ENCODE measurements at places on chromosomes 3 and 15.

GRCh38 chr3:194031867-194032635, 103.9 kb upstream of the HES1 start:
- DNase-seq: no peak

GRCh38 chr15:49235446-49236124, 65.5 kb downstream of the GALK2 start:
- DNase-seq: peak; percentile 71

GRCh38 chr3:67558426-67558825, 96.0 kb downstream of the SUCLG2 start:
- DNase-seq: no peak

GRCh38 chr3:177111541-177111949, 85.7 kb downstream of the TBL1XR1 start:
- no peak for DNase-seq

DNA sequence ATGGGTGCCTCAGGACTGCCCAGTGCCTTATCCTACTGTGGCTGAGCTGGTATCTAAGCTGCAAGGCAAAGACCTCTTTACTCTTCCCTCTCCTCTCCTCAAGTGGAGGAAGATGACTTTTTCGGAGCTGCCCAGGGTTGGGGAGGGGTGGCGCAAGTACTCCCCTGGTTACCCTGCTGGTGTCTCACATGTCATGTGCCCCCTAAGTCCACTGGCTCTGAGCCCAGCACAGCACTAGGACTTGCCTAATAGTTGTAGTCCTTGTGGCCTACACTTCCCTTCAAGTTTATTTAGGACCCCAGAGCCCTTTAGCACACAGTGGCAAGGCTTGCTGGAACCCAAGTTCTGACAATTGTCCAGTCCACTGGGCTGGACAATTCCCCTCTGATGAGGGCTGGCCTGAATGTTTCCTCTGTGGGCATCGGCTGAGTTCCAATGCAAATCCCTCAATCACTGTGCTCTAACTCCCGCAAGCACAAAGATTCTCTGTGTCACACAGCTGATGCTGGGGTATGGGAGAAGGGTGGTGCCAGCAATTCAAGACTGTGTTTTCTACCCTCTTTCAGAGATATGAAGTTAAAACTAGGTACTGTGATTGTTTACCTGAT, 60.4 kb downstream of the UQCC5 start:
- no peak for DNase-seq

GRCh38 chr15:76533995-76534394, 197.4 kb downstream of the ISL2 start:
- DNase-seq: no peak

DNA sequence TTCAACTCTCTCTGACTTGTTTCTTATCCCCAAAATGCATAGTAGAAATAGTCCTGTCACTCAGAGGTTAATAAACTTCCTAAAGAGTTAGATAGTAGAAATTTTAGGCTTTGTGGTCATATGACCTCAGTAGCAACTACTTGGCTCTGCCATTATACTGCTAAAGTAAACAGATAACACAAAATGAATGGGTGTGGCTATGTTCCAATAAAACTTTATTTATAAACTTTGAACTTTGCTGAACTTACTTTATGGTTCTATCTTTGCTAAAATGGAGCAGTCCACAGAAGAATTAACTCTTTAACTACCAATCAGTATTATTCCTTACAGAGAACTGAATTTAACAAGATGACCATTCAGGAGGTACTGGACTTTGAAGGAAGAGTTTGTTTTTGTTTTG, 393.6 kb upstream of the CDIN1 start:
- no peak for DNase-seq

- DNase-seq: no peak
Measured at GRCh38 chr3:193552923-193553322, 1.8 kb downstream of the ATP13A4 start.

GRCh38 chr3:50652709-50653108, 22.0 kb upstream of the DOCK3 start:
- no peak for DNase-seq

- DNase-seq: no peak
Measured at GRCh38 chr3:46866032-46866595, 2.9 kb upstream of the MYL3 start.

DNA sequence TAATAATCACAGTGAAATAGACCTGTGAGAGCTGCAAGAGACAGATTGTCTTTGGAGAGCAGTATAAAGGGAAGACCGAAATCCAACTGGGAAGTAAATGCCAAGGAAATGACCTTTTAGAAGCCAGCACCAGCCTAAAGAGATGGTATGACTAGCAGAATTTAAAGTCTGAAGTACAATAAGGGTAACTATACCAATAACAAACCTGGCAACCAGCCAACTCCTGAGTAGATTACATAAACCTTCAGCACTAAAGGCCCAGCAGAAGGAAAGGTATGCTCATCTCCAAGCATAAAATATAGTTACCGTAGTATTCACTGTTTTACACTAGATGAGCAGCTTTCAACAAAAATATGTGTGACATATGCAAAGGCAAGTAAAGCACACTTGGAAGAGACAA, 155.1 kb upstream of the SATB1 start:
- no peak for DNase-seq

GRCh38 chr15:22952796-22953579, 27.2 kb downstream of the CYFIP1 start:
- no peak for DNase-seq

DNA sequence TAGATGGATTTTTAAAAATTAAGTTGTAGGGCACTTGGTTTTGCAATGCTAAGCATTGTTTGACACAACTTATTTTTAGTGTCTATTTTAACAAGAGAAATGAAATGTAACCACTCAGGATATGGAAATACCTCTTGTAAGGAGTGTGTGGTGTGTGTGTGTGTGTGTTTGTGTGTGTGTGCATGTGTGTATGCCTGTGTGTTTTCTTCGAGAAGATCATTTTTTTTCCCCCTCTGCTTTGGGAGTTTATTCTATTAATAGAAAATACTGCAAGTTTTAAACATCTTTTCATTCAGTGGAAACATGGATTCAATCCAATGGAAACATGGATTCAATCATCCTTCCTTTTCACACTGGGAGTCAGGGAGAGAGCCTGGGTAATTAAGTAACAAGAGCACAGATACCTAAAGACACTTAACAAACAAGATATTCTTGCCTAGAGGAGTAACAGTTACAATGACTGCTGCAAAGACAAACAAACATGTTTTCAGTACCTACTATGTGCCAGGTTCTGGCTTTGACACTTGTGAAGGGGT, 567.2 kb upstream of the TBL1XR1 start:
- DNase-seq: no peak

- no peak for DNase-seq
Measured at GRCh38 chr3:137963463-137963862, 46.5 kb upstream of the CLDN18 start.

GRCh38 chr3:65033576-65033975, 345.8 kb upstream of the ADAMTS9 start:
- DNase-seq: no peak

DNA sequence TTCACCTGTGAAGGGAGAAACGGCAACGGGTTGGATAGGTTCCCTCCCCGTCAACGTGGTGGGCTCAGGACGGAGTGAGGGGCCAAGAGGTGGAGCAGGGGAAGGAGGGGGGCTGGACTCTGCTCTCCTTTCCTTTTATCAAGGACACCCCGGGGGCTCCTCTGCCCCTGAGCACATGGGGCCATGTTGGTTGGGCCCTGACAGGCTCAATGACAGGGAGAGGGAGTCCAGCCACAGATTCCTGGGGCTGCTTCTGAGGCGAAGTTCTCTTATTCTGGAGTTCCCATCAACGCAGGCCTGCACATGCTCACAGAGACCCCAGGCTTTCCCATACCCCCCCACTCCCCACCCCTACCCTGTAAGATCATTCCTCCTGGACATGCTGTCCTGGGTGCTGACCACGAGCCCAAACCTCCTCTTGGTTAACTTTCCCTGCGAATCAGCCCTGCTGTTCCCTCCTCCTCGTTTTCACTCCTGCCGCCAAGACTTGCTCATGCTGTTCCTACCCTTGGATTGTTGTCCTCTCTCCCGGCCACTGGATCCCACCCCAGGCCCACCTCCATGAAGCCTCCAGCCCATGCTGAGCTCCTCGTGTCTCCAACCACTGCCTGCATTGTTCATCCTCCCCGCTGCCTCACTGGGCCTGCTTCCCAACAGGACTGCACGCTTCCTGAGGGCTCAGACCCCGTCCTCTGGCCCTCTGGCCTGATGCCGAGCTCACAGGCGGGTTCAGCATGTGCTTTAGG, 61.2 kb downstream of the SENP2 start:
- no peak for DNase-seq

- no peak for DNase-seq
Measured at GRCh38 chr3:173912126-173912525, 514.6 kb downstream of the NLGN1 start.

DNA sequence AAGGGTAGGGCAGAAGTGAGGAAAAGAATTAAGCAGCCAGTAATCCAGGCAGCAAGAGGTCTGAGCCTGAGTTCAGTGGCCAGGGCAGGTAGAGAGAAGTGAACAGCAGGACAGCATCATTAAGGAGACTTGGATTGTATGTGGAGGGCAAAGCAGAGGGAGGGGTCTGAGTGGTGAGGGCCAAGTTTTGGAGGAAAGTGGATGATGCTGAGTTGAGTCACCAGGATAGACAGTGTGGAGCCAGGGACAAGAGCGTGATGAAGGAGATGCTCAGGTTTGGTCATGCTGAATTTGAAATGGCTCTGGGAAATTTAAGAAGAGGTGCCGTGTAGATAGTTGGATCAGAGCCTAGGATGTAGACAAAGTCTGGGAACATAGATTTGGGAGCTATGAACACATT, 93.1 kb downstream of the ARHGEF26 start:
- no peak for DNase-seq

DNA sequence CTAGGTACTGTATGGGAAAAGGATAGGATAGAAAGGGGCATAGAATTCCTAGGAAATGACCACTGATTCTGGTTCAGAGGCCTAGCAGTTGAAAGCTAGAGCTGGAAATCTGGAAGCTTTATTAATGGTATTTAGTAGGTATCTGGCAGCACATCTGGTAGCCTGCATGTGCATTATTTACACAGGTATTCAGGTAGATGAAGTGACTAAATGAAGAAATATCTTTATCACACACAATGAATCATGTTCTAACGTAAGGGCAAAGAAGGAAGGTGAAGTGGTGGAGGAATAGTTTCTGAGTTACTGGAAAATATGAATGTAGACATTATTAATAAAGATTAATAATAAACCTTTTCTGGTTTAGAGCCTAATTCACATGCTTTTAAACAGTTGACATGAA, 119.9 kb downstream of the MBNL1 start:
- DNase-seq: no peak

DNA sequence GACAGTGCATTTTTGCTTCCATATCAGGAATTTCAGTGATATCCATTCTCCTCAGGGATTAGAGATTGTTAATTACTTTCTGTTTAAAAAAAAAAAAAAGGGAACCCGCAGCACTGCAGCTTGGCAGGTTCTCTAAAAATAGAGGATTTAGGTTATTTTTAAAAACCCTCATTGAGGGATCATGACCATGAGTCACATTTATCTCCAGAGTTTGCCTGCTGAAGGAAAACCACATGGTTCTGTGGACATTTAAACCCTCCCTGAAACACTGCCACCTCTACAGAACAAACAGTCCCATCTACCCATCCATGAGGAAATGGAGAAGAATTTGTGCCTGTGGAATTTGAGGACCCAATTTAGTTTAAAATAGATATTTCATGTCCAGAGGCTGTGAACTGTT, 66.2 kb upstream of the UBE2E1 start:
- DNase-seq: peak; percentile 86

DNA sequence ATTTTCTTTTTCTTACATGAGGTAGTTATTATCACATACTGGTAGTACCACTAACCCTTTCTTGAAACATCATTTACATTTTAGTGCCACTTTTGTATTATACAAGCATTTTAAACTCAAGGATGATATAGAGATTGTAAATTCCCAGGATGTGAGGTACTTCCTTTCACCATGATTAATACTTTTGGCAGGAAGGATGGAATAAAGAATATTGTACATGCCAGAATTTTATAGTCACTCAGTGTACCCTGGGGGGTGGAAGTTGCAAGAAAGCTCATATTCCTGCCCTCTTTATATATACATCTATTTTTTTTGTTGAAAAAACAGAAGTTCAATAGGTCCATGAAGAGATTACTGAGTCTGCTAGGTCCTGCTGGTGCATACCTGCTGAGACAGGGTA, 141.0 kb upstream of the PLSCR5 start:
- DNase-seq: no peak

GRCh38 chr3:186596568-186597287, 16.1 kb upstream of the AHSG start:
- no peak for DNase-seq

DNA sequence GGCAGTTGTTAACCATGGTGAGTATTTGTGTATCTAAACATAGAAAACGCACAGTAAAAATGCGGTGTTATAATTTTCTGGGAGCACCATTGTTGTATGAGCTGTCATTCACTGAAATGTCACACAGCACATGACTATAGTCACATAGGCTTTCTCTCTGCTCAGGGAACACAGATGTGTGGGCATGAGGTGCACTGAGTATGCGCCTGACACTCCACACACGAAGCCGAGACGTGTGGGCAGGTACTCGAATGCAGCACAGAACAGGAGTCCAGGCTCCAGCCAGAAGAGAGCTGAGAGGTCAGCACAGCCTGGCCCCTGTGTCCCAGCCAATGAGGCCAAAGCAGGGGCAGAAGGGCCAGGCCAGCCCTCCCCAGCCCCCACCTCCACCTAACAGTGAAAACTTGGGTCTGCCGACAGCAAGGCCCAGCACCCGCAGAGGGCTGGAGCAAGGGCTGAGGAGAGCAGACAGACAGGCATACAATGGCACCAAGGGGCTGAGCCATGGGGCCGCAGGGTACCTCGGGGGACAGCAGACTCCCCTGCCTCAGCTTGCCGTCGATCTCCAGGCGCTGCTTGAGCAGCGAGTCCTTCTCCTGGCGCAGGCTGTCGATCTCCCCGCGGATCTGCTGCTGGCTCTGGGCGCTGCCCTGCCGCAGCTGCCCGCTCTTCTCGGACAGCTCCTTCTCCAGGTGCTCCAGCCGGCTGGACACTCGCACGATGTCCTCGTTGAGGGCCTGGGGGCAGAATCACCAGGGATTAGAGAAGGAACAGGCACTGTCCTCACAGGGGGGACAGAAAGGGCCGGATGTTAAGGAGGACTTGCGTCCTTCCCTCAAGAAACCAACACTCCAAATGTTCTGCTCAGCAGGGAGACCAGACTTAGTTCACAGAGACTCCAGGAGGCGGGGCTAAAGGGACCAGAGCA, 24.0 kb downstream of the KIF7 start:
- no peak for DNase-seq

DNA sequence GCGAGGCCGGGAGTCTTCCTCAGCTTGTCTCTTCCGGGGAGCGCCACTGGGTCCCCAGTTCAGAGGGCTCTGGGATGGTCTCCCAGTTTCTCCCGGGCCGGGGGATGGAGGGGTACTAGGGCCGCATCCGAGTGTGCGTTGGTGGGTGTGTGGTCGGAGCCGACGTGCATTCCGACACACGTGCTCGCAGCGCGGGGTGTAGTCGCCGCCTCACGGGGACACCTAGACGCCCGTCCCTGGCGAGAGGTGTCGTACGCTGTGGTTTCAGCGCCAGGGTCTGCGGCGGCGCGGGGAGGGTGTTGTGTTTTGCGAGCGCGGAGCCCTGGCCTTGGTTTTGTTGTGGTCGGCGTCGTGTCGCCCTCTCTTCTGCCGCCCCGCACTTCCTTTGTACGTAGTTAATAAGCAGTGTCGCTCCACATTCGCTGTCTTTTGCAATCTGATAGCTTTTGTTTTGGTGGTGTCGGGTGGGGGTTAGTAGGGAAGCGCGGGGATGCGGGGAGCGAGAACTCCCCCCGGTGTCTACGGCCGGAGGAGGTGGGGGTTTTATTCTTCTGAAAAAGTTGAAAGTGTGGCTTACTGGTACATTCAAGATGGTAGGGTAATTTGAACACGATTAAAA, 2.2 kb downstream of the IGF1R start:
- DNase-seq: no peak

GRCh38 chr3:188701485-188701969, 470.2 kb upstream of the TPRG1 start:
- DNase-seq: no peak

Measured in foreskin melanocyte (primary cell).